ENCODE measurements at places on chromosomes 4 and X.

DNA sequence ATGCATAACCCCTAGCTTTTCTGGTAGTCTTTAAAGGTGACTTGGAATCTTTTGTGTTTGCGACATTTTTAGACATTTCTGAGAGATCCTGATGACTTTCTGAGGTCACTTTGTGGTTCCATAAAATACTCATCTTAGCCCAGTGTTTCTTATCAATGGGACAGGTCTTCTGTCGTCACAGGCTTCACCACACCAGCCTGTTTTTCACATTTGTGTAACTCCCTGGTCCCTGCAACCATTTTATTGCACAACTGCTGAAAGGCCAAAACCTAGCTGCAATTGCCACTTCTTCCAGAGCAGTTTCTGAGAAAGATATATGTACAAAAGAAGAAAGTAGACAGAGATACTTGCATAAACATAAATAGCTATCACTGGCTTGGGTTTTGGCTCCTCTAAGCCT is 120.9 kb downstream of the IL15 start:
- no peak for DNase-seq

GRCh38 chr4:66558651-66559050 is 888.4 kb upstream of the EPHA5 start:
- DNase-seq = no peak

- no peak for DNase-seq
These were observed 49.6 kb downstream of the PRPS1 start for GRCh38 chrX:107677909-107678308.

GRCh38 chr4:146379744-146380143 is 142.0 kb downstream of the SLC10A7 start:
- no peak for DNase-seq

- DNase-seq = no peak
These were observed 114.0 kb upstream of the VEGFC start for GRCh38 chr4:176906709-176907108.

DNA sequence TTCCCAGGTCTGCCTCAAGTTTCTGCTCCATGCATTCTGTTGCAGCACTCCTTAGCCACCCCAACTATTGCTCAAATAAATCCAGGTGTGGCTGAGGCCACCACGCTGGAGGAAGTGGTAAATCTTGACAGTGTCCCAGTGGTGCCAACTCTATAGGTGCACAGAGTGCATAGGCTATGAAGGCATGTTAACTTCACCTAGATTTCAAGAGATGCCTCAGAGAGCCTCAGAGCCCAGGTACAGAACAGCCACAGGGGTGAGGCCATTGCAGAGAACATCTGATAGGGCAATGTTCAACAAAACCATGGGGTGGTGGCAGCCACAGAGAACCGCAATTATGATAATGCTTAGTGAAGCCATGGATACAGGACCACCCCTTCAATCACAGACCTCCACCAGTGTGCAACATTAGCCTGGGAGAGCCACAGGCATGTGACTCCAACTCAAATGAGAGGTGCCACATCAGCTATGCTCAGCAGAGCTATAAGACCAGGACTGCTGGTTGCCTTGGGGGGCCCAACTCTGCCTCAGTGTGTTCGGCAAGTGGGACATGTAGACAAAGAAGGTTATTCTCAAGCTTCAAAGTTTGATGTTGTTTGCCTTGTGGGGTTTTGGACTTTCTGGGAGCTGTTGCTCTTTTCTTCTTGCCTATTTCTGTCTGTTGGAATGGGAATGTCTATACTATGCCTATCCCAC is 468.7 kb downstream of the ANKRD50 start:
- DNase-seq = no peak

- no peak for DNase-seq
These were observed 326.4 kb downstream of the DCHS2 start for GRCh38 chr4:154164931-154165839.

All from stimulated activated CD8-positive, alpha-beta memory T cell treated with anti-CD3 and anti-CD28 coated beads, Interleukin-15, amount 100 ng/mL, for 24 hours (primary cell).